ENCODE measurements at places on chromosomes 7 and 10.

DNA sequence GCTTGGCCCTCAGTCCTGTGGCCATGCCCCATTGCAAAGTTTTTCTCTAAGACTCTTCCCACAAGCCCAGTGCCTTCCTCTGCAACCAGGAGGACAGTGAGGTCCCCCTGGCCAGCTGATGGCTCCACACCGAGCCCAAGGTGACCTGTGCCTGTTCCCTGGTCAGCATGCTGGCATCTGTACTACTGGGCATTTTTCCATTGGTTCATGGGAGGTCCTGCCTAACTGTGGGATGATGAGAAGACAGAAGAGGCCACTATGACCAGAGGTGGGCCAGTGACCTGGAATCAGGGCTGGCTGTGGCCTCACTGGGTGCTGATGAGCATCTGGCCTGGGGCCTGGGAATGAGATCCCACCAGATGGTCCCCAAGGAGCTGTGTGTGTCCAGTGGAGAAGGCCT lies 20.2 kb downstream of the CALML3 start:
- no peak for DNase-seq

GRCh38 chr10:127041552-127041951 lies 136.3 kb downstream of the DOCK1 start:
- DNase-seq: no peak

DNA sequence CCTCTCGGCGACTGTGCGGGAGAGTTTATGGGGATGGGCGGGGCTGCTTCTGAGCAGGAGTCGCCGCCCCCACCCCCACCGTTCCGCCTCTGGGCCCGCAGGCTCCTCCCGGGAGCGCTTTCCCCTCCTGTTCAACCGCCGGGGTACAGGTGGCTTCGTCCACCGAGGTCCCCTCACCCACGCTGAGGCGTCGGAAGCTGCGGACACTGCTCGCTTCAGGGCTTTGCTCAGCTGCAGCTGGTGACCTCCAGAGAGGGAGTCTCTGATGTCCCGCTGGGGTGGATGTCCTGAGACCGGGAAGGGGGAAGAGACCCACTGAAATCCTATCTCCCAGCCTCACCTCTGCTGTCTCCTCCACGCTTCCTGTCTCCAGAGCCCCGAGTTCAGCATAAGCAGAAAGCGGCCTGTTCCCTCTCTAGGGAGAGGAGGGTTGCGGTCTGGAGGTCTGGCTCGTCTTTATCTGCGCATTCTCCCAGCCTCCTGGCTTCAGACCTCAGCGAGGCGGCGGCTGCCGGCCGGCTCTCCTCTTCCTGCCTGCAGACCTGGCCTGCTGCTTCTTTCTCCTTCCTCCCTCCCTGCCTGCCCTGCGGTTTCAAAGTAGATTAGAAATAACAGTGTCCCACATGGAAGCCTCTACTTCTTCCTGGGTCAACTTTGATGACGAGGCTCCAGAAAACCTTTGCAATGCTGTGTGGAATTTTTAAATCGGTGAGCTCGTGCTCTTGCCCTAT lies 1.8 kb downstream of the CYP2E1 start:
- no peak for DNase-seq

DNA sequence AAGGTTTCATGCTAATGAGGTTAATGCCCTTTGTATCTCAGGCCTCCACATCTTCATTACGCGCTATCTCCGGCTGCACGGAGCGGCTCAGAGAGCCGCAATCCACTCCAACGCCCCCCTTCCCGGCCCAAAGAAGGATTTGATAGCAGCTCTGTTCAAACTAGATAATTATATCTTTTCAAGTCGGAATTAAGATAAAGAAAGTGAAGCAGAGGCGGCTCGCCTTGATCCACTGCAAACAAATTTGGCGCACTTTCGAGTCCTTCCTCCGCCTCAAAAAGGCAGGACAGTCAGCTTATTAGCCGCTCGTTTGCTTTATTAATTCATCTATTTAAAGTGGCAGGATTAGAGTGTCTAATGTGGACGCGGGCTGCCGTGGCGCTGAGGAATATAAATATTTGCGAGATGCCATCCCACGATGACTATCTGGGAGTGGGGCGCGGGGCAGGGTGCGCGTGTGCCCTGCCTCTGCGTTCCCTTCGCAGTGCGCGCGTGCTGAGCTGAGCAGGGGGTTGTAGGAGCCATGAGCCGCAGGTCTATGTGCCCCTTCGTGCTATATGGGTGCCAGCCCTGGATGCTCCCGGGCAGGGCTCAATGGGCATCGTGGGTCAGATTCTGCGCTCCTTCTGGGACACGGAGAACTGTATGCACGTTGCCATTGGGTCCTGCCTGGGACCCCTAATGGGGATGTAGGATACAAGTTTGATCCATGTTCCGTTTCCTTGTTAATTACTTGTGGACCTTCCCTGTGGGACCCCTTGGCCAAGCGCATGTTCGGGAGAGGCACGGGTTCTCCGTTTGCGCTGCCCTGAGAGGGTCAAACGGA lies 9.0 kb downstream of the EMX2 start:
- no peak for DNase-seq

- DNase-seq: no peak
These were observed 469.6 kb upstream of the LRRN3 start for GRCh38 chr7:110621289-110621688.

DNA sequence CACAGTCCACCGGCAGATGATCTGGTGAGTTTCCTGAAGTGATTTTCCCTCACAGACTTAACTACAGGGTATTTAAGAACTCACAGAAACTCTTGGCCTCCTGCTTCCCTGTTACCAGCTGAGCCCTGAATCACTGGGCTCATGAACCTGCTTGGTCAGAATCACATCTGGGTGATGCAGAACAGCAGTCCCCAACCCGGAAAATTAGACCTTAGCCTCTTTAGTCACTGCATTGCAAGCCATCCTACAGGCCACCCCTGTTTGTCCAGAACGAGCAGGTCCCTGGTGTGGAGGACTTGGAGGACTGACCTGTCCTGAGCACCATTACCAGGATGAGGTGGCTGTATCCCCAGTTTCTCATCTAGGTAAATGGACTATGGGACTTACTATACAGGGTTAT lies 539.2 kb downstream of the TNS3 start:
- DNase-seq: no peak

GRCh38 chr10:11760861-11761260 lies 18.7 kb downstream of the ECHDC3 start:
- no peak for DNase-seq

GRCh38 chr7:138735399-138735798 lies 34.2 kb upstream of the SVOPL start:
- no peak for DNase-seq

GRCh38 chr7:108147031-108147563 lies 16.9 kb upstream of the LAMB4 start:
- DNase-seq: peak; percentile 96

DNA sequence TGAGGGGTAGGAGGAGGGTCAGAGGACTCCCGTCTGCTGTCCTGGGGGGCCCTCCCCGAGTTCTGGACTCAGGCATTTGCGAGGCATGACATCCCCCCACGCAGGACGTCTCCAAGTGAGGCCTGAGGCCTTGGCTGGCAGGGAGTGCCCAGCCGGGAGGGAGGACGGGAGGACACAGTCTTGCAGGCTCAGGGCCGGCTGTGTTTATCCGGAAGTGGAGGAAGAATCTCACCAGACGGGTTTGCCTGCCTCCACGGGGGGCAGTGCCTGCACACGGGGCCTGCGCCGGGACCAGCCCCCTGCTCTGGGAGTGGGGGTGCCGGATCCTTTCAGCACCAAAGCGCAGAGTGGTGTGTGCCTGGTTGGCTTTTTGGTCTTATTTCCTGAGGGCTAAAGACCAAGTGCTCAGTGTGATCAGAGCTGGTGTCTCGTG lies 10.9 kb downstream of the PWWP2B start:
- peak; percentile 60 for DNase-seq

DNA sequence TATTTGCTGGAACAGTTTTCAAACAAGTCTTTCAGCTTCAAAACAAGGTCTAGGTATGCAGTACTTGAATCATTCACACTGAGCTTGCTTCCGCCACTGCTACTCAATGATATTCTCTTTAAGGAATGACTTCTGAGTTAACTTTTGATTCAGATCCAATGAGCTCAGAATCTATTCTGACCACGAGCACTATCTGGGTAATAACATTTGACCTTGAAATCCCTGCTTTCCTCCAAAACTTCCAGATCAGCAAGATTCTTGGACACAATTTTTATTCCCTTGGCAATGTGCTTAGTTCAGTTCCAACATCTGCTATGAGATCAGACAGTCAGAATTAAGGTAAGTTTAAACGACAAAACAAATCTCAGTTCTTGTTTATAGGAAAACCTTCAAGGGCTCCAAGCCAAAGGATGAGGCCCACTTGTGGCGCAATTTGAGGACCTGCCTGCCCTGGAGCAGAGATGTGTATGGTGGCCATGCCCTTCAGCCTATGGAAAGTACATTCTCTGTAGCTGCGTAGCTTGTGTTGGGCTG lies 87.2 kb downstream of the RNF216 start:
- no peak for DNase-seq

GRCh38 chr10:43160046-43160920 lies 22.0 kb downstream of the CSGALNACT2 start:
- no peak for DNase-seq

GRCh38 chr7:70033226-70033625 lies 435.0 kb downstream of the AUTS2 start:
- no peak for DNase-seq

DNA sequence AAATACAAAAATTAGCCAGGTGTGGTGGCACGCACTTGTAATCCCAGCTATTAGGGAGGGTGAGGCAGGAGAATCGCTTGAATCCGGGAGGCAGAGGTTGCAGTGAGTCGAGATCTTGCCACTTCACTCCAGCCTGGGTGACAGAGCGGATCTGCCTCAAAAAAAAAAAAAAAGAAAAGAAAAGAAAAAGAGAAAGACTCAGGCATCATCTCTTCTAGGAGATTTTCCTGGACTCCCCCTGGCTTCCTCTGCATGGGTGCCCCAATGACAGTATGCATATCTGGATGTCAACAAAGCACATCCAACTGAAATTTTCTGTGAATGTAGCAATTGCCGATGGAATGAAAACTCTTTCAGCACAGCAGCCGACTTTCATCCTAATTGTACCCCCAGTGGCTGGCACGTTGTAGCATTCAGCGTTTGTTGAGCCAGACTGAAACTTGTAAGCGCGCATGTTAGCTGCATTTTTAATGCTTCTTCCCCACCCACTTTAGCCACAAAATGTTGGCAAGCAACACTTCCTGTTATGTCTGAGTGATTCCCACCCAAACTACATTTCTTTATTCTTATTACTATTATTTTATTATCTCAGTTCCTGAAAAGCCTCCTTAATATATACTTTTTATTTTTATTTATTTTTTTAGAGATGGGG lies 70.2 kb downstream of the PRTFDC1 start:
- no peak for DNase-seq

GRCh38 chr7:51244885-51245284 lies 71.7 kb downstream of the COBL start:
- no peak for DNase-seq

GRCh38 chr7:84422790-84423189 lies 228.2 kb upstream of the SEMA3A start:
- no peak for DNase-seq

- DNase-seq: no peak
These were observed 431.2 kb downstream of the RPS24 start for GRCh38 chr10:78464856-78465267.

GRCh38 chr10:100655326-100655759 lies 90.0 kb upstream of the PAX2 start:
- no peak for DNase-seq

DNA sequence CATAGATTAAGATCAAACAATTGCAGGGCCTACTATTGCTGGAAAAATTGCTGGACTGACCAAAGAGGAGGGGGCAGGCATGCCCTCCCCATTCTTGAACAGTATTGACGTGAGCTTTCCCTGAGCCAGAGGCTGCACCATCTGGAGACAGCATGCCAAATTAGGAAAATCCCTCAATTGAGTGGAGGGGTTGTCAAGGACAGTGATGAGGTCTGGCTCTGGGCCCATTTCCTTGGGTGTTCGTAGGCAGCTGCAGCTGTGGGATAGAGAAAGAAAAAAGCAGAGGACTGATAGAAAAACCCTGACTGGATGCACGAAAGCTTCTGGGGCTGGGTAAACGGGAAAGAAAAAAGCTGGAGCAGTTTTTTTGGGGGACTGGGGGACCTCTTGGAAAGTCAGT lies 22.8 kb upstream of the ORC5 start:
- DNase-seq: peak; percentile 72

- no peak for DNase-seq
These were observed 189.9 kb upstream of the CXCL12 start for GRCh38 chr10:44574596-44575480.

- DNase-seq: no peak
These were observed 5.5 kb upstream of the FAM131B start for GRCh38 chr7:143367972-143368371.

- DNase-seq: no peak
These were observed 152.0 kb downstream of the CAMK1D start for GRCh38 chr10:12501324-12501723.

GRCh38 chr7:12107841-12108254 lies 103.2 kb upstream of the TMEM106B start:
- DNase-seq: no peak

GRCh38 chr10:49762566-49762877 lies 399 bp upstream of the OGDHL start:
- DNase-seq: no peak

GRCh38 chr10:132677096-132677472 lies 108.9 kb downstream of the NKX6-2 start:
- no peak for DNase-seq

GRCh38 chr10:14328881-14329672 lies 1.6 kb downstream of the FRMD4A start:
- DNase-seq: no peak

GRCh38 chr10:77416311-77417135 lies 221.1 kb downstream of the KCNMA1 start:
- no peak for DNase-seq

Data from DMS79 treated with DMSO at 0.1 percent for 48 hours (cell line).